NCI-H2029 (cell line): ENCODE measurements at places on chromosomes 16 and 17.
A peak's percentile ranks its signal among the peaks of the same experiment; 100 is the strongest.

DNA sequence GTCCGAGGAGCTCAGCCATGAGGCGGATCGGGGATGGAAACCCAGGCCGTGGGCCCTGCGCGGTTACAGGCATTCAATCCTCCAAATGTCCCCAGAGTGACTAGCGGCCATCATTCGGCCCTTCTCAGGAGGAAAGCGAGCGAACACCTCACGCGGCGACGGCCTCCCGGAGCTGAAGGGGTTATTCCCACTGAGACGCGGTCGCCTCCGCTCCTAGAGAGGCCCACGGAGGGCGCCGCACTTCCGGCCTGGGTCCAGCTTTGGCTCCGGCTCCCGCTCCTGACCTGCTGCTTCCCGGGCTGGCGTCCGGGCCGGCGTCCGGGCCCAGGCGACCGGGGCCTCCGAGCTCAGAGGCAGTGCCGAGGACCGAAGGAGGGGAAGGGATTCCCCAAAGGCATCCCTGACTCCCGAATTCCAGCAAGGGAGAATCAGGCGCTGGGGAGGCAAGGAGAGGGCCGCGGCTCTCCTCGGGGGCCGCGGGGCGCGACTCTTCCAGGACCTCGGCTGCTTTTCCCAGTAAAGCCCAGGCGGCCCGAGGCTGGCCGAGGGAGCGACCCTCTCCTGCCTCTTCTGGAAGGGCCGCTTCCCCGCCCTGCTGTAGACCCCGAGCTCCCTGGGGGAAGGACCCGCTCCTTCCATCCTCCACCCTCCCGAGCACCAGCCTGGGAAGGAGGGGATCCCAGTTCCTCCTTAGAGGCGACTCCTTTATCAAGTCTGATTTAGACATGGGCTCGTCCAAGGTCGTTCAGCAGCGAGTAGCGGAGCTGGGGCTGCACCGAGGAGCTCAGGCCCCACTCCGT is 18.6 kb upstream of the ZNF629 start:
- peak; percentile 72 for DNase-seq

GRCh38 chr16:79754081-79754480 is 153.5 kb upstream of the MAF start:
- DNase-seq = no peak

DNA sequence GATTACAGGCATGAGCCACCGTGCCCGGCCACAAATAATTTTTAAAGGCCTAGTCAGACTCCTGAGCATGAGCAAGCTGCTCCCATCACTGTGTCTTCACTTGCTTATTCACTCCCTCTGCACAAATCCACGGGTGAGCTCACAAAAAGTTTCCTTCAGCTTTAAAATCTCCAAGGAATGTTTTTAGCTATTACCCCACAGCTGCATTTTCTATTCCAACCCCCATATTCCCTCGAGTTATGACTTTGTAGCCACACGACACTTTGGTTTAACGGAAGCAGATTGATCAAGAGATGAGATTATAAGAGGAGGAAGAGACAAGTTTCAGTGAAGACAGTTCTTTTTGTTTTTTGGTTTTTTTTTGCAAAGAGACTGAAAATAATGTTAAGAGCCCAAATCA is 49.1 kb upstream of the SLC25A19 start:
- DNase-seq = no peak

- no peak for DNase-seq
Observed at GRCh38 chr17:36149296-36149820, 27.1 kb downstream of the TBC1D3B start.

GRCh38 chr17:15081008-15081407 is 184.1 kb downstream of the PMP22 start:
- no peak for DNase-seq

- DNase-seq = no peak
Observed at GRCh38 chr16:48586083-48586482, 23.9 kb downstream of the N4BP1 start.

- DNase-seq = no peak
Observed at GRCh38 chr16:13999071-13999894, 71.8 kb upstream of the MRTFB start.

DNA sequence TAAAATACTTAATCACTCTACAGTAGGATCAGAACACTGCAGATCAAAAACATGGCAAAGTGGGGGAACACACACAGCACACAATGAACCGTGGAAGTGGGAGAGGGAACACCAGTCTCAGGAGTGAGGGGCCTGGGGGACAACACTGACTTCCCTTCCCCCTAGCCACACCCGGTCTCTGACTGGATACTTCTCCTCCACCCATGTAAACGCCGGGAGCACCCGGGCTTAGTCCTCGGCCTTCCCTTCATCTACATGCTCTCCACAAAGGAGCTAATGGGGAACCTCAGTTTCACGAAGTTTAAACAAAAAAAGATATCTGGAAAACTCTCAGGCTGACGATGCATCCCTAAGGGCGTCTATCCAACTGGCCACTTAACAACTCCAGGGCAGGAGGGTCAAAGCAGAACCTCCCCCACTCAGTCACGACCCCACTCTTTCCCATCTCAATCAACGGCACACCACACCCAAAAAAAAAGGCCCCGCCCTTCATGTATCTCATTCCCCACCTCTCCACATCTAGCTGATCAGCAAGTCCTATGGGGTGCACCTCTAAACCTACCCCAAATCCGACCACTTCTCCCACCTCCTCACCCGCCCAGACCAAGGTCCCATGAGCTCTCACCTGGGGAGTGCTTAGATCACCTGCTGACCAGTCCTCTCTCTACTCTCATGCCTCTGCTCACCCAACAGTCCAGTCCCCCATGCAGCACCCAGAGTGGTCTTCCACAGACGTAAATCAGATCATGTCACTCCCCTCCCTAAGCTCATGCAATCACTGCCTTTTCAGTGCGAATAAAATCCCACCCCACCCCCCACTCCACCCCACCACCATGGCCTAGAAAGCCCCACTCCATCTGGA is 7.4 kb downstream of the ZDHHC7 start:
- no peak for DNase-seq
